ENCODE measurements at places on chromosomes 7 and 10.

GRCh38 chr10:62177111-62177510, 91.5 kb downstream of the RTKN2 start:
- DNase-seq = no peak

- DNase-seq = no peak
These were observed 57.2 kb downstream of the FAM171A1 start for GRCh38 chr10:15313843-15314242.

- no peak for DNase-seq
These were observed 61.8 kb upstream of the EEPD1 start for GRCh38 chr7:36090976-36091873.

- no peak for DNase-seq
These were observed 361.0 kb downstream of the PHTF2 start for GRCh38 chr7:78159545-78159944.

All from NCI-H446 treated with DMSO at 0.1 percent for 48 hours (cell line).